ENCODE measurements at places on chromosomes 11 and 22.

DNA sequence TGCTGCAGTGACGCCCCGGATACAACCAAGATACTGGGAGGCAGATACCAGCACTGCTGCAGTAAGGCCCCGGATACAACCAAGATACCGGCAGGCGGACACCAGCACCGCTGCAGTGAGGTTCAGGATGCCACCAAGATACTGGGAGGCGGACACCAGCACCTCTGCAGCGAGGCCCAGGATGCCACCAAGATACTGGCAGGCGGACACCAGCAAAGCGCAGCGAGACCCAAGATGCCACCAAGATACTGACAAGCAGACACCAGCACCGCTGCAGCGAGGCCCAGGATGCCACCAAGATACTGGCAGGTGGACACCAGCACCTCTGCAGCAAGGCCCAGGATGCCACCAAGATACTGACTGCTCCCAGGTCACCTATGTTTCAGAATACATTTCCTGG is 225.2 kb downstream of the BRD1 start:
- no peak for DNase-seq

- DNase-seq, result no peak
Observed at GRCh38 chr11:126032375-126032774, 30.3 kb downstream of the CDON start.

DNA sequence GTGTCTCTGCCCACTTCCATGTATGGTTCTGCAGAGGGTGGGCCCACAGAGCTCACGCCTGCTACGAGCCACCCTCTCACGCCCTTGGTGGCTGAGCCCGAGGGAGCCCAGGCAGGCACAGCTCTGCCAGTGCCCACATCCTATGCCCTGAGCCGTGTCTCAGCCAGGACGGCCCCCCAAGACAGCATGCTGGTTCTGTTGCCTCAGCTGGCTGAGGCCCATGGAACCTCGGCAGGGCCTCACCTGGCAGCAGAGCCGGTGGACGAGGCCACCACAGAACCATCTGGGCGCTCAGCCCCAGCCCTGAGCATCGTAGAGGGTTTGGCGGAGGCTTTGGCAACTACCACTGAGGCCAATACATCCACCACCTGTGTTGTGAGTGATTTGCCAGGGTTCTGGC is 64.0 kb downstream of the OTOG start:
- DNase-seq, result no peak

- DNase-seq, result no peak
Observed at GRCh38 chr22:46968848-46969247, 206.4 kb downstream of the TBC1D22A start.

GRCh38 chr11:11289669-11290068 is 63.4 kb downstream of the CSNK2A3 start:
- DNase-seq, result no peak
